ENCODE measurements at places on chromosomes 3 and 15.

- no peak for DNase-seq
Measured at GRCh38 chr15:39709941-39710340, 72.7 kb downstream of the FSIP1 start.

DNA sequence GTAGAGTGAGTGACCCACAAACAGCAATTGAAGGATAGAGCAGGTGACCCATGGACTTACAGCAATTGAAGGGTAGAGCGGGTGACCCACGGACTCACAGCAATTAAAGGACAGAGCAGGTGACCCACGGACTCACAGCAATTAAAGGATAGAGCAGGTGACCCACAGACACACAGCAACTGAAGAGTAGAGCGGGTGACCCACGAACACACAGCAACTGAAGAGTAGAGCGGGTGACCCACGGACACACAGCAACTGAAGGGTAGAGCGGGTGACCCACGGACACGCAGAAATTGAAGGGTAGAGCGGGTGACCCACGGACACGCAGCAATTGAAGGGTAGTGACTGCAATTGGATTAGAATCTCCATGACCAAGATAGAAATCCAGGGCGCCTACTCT, 9.8 kb upstream of the TNK2 start:
- no peak for DNase-seq

- no peak for DNase-seq
Measured at GRCh38 chr3:47441796-47442551, 33.8 kb downstream of the SCAP start.

GRCh38 chr15:51649659-51650521, 27.3 kb upstream of the DMXL2 start:
- peak; percentile 77 for DNase-seq

DNA sequence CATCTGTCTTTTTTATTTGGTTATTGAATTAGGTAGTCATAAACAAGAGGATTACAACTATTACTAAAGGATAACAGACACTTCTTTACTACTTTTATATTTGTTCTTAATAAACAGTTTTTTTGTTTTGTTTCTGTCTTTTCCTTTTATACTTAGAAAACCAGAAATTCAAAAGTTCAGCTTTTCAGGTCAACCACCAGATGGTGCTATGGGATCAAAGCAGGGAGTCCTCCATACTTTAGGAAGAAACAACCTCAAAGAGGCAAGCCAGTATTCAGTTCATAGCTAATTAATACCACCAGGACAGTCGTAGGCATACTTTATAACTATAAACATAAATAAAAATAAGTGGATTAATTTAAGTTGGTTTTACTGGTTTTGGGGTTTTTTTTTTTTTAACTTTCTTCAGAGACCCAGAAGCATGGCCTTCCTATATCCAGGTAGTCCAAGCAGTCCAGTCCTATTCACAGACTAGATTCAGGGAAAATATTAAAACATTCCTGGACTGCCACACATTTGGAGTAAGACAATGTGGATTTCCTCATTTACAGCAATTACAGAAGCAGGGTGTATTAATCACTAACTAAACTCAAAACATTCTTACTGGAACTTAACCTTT, 16.0 kb upstream of the EID1 start:
- peak; percentile 76 for DNase-seq

DNA sequence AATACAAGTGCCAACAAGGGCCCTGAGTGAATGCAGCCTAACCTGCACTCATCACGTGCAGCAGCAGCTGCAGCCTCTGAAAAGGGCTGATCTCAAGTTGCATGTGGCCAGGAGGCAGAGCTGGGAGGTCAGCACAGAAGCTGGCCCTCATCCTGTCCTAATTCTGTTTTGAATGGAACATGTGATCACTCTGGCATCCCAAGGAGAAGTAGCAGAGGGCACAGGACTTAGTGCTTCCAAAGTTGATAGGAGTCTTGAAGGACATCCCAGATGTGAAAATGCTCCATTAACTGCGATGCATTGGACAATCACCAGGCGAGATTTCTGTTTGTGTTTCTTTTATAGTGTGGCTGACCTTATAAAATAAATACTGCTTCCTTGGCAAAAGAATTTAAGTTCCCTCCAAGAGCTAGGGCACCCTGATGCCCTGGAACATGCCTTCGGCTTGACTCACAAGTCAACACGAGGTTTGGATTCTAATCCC, 31.6 kb upstream of the STAG1 start:
- DNase-seq, result no peak

DNA sequence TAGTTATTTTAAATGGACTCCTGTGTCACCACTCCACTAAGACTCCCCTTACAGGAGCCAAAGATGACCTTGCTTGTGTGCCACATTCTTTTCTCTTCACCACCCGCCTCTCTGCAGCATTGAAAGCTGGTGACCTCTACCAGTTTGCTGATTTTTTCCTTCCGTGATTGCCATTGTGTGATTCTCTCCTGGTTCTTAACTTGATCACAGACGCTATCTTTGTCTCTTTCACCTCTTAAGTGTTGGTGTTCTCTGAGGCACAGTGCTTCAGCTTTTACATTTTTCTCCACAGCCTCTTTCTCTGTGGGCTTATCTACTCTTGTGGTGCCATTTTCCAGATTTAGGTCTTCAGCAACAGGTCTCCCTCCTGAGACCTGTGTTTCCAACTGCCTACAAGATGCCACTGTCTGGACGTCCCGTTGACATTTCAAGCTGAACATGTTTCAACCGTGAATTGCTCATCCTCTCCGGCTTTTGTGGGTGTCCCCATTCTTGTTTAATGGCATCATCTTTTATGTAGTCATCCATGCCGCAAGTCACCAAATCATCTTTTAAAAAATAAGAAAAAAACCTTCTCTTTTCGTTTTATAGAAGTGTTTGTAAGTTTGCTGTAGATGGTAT, 26.5 kb downstream of the IQGAP1 start:
- no peak for DNase-seq

- no peak for DNase-seq
Measured at GRCh38 chr3:57864853-57865252, 108.7 kb downstream of the SLMAP start.

- no peak for DNase-seq
Measured at GRCh38 chr15:62771234-62771633, 271.3 kb upstream of the TPM1 start.

GRCh38 chr3:120098710-120099109, 4.5 kb upstream of the GSK3B start:
- DNase-seq, result no peak

DNA sequence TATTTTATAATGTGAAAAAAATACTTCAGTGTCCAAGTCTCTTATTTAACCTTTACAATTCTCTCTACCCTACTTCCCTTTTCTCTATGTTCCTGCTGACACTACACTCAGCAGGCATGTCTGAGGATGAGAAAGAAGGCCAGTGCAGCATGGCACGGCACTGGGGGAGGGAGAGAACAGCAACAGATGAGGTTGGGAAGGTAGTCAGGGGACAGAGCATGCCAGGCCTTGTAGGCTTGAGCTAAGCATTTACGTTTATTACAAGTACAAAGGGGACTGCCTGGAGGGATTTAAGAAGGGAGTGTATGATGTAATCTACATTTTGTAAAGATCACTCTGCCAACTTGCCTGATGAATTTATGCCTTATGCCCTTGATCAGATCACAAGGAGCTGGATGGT, 117.3 kb upstream of the WNT5A start:
- no peak for DNase-seq

GRCh38 chr3:14793126-14793857, 25.5 kb upstream of the FGD5 start:
- DNase-seq, result no peak

- DNase-seq, result peak; percentile 49
Measured at GRCh38 chr3:98521897-98522543, 682 bp downstream of the CLDND1 start.

DNA sequence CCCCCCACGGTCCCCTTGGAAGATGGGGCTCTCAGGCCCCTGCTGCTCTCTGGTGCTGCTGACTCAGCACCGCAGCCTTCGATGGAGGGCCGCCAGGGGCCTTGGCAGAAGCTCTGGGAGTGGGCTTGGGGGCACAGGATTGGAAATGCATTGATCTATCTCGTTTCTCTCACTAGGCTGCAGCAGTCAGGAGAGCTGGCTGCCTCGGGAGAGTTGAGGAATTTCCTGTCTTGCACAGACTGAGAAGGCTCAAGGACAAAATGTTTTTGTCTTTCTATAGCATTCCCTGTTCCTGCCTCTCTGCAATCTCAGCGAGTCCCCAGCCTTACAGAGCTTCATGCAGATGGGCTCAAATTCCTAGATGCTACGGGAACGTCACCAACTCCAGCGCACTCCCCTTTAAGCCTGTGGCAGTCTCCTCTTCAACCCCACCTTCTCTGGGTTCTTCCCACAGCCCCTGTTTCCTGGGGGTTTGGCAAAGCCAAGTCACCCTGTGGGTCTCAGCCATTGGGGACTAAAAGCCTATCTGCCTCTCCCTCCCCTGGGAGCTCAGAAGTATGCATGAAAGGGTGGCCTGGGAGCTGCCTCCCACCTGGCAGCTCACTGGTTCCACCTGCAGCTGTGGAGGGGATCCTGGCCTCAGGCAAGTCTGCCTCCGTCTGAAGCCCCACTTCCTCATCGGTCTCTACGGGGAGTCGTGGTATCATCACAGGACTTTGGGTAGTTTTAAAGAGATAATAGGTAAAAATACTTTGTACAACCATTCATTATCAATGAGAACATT, 127.4 kb upstream of the HACD2 start:
- DNase-seq, result no peak

GRCh38 chr15:42152196-42152920, 4.1 kb downstream of the PLA2G4F start:
- DNase-seq, result no peak

- no peak for DNase-seq
Measured at GRCh38 chr3:71568207-71568606, 15.3 kb downstream of the FOXP1 start.

DNA sequence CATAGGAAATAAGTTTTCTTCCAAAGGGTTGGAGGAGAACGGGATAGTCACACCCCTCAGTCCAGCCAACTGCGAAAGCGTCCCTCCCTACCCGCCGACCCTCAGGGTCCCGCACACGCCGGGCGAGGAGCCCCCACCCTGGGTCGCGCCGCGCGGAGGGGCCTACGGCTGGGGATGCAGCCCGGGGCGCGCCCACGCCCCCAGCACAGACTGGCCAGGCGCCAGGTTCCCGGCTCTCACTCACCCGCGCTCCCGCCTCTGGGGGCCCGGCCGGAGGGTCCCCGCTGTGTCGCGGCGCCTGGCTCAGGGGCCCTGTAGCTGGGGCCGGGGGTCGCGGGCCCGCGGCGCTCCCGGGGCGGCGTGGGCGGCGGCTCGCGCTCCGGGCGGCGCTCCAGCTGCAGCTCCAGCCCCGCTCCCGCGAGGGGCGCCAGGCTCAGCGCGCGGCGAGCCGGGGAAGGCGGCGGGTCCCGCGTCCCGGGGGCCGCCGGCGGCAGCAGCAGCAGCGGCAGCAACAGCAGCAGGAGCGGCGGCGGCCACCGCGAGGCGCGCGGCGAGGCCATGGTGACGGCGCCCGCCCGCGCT, 375 bp downstream of the HEG1 start:
- DNase-seq, result no peak

GRCh38 chr15:32129815-32130214, 99.5 kb downstream of the CHRNA7 start:
- no peak for DNase-seq

DNA sequence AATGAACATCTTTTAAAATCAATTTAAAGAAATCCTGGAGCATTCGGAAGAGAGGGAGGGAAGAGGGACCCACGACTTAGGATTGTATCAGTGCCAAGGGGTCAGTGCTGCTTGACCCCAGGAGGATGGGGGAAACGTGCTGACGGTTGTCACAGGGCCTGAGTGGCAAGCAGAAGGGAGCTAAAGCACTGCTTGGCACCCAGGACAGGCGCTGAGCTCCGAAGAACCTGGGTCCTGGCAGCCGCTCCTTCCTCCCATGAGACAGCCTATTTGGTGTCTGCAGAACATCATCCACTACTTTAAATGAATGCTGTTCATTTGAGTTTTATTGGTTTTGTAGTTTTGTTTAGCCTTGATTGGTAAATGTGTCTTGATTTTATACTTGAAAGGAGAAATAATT, 54.5 kb downstream of the RGMA start:
- no peak for DNase-seq

- DNase-seq, result peak; percentile 62
Measured at GRCh38 chr3:108835101-108835500, 12.5 kb downstream of the TRAT1 start.

GRCh38 chr15:85762756-85763127, 32.0 kb downstream of the KLHL25 start:
- no peak for DNase-seq

DNA sequence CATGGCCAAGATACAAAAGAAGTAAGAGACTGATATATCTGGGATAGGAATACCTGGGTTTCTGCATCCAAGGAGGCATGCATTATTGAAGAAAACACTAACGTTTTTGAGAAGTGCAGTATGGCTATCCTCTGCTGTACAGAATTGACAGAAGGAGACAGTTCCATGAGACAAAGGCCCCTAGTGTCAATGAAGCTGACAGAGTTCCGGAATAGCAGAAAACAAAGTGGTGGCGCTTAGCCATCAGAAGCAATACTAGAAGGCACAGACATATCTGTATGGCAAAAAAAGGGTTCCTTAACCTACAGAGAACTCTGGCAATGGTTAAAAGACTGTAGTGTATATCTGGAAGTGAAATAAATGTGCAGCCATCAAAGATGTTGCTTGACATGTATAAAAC, 77.8 kb downstream of the VGLL3 start:
- no peak for DNase-seq

- no peak for DNase-seq
Measured at GRCh38 chr15:66251065-66251789, 2.3 kb downstream of the MEGF11 start.

Data from CD4-positive, alpha-beta T cell treated with Interleukin-12 subunit alpha and Interleukin-12 subunit beta, for 1 hour (primary cell).